ENCODE measurements at places on chromosomes 5 and 9. TPM values are rescaled to one million over a fixed set of nuclear protein-coding genes. Genes with fewer than 3 reads are reported as not detected.

The ARID3C gene
- total RNA-seq: not detected

The EFNA5 gene
- total RNA-seq: 28.1 TPM

The GZMA gene
- not detected for total RNA-seq

The MAMDC2 gene
- 6.6 TPM for total RNA-seq

The ZDHHC11B gene
- 0.29 TPM for total RNA-seq

The OR13C2 gene
- total RNA-seq: not detected

The PDZD2 gene
- total RNA-seq: 1.8 TPM

The LCN1 gene
- not detected for total RNA-seq

The IGFBPL1 gene
- 8.8 TPM for total RNA-seq

The CACFD1 gene
- total RNA-seq: 4.3 TPM

The SLC36A3 gene
- total RNA-seq: not detected

All from epithelial cell of proximal tubule (primary cell).